ENCODE measurements at places on chromosomes 1 and 21. TPM values are rescaled to one million over a fixed set of nuclear protein-coding genes. Genes with fewer than 3 reads are reported as not detected.

- DNase-seq: no peak
Observed at GRCh38 chr1:25030674-25031589, 100.9 kb upstream of the RUNX3 start.

DNA sequence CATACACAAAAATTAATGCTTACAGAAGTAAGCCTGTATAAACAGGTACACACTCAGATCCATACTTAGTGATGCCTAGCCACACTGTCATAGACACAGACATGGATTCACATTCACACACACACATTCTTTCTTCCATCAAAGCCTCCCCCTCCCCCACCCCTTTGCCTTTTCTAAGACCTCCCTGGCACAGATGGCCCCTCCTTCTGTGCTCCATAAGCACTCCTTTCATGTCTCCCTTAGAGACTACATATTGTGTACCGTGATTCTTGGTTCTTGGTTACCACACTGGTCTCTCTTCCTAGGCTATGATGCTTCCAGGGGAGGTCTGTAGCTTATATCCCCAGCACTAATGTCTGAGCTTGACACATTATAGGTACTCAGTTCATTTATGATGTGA, 2.0 kb upstream of the NHLH2 start:
- no peak for DNase-seq

DNA sequence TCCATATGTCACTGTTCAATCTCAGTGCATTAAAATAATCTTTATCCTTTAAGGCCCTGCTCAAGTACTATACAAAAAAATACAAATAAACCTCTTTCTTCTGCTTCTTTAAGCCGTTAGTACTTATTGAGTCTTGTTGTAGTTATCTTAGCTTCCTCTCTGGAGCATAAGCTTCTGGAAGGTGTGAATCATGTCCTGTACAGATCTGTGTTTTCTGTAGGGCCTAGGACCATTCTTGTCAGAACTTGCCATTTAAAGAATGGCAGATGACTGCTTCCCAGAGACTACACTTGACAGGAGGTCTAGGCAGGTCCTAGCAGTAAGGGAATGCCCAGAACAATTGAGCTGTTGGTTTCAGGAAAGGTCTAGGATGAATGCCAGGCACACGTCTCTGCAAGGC, 12.9 kb downstream of the NEK7 start:
- DNase-seq: no peak

DNA sequence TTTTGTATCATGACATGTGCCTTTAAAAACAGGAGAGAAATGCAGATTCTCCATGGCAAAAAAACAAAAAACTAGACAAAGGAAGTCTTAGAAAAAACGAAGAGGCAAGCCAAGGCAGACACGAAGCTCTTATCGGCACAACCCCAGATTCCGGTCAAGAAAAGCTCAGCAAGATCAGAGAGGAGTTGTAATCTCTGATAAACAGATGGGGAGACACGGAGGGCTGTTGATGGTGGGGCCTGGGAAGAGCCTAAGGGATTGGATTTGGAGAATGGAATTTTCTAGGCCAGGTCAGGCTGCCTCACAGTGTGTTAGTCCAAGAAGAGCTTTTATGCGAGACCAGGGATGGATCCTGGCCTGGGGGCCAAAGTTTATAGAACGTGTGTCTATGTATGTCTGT, 96.2 kb upstream of the AKT3 start:
- no peak for DNase-seq

- DNase-seq: no peak
Observed at GRCh38 chr1:160221089-160221488, 15.9 kb downstream of the PEA15 start.

KRTAP13-2 gene
- 2.9 TPM for total RNA-seq

CTSK gene
- total RNA-seq: 177 TPM

TSPEAR gene
- total RNA-seq: 4.1 TPM

CFAP74 gene
- total RNA-seq: 0.49 TPM

CD52 gene
- 2.8 TPM for total RNA-seq

DMBX1 gene
- not detected for total RNA-seq

FMOD gene
- total RNA-seq: 31.9 TPM
